Thoracic aorta endothelial cell (primary cell): ENCODE measurements at places on chromosomes 1 and 21. TPM values are rescaled to one million over a fixed set of nuclear protein-coding genes. Genes with fewer than 3 reads are reported as not detected.

CLEC20A gene
- not detected in 2 replicates for total RNA-seq

FCRL5 gene
- not detected in 2 replicates for total RNA-seq

ACOT7 gene
- 54.7 and 68.6 TPM in 2 replicates for total RNA-seq

LINGO4 gene
- total RNA-seq, result not detected in 2 replicates

SLAMF6 gene
- total RNA-seq, result not detected in 2 replicates

KCNK2 gene
- total RNA-seq, result not detected in 2 replicates

LCE2B gene
- total RNA-seq, result not detected in 2 replicates

OR2L13 gene
- total RNA-seq, result not detected in 2 replicates

SHC1 gene
- total RNA-seq, result 248 and 273 TPM in 2 replicates

ICOSLG gene
- 0.72 and 1.9 TPM in 2 replicates for total RNA-seq

AIRE gene
- total RNA-seq, result under 0.01 TPM in 1 of 2 replicates, not detected in the other

KRTAP19-7 gene
- not detected in 2 replicates for total RNA-seq

KPRP gene
- total RNA-seq, result not detected in 2 replicates

NGF gene
- total RNA-seq, result not detected in 2 replicates

CSTB gene
- 18.5 and 22.1 TPM in 2 replicates for total RNA-seq

SPATA1 gene
- total RNA-seq, result 0.36 and 1.1 TPM in 2 replicates

E2F2 gene
- total RNA-seq, result 3.9 and 6.0 TPM in 2 replicates

ADPRS gene
- total RNA-seq, result 25.6 and 26.2 TPM in 2 replicates

CELA3B gene
- 0.40 TPM in 1 of 2 replicates, not detected in the other for total RNA-seq

SLC45A1 gene
- total RNA-seq, result 0.40 and 0.57 TPM in 2 replicates
